GM10248 (cell line): ENCODE measurements at places on chromosomes 2 and 18.

DNA sequence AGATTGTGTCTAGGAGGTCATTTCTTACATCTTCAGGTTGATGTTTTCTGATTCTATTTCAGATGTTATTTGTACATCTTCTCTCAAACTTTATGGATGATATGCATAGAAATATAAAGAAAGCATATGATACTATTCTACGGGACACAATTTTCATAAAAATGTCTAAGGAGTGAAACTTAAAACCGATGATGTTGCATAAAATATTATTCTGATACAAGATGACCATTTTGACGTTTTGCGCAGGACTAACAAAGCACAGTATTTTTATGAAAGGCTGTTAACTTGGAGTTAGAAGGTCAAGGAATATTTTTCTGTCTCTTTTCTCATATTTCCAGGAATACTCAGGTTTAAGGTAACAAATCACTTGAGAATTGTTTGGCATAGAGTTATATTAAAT lies 8.7 kb downstream of the NETO1 start:
- no peak for DNase-seq

DNA sequence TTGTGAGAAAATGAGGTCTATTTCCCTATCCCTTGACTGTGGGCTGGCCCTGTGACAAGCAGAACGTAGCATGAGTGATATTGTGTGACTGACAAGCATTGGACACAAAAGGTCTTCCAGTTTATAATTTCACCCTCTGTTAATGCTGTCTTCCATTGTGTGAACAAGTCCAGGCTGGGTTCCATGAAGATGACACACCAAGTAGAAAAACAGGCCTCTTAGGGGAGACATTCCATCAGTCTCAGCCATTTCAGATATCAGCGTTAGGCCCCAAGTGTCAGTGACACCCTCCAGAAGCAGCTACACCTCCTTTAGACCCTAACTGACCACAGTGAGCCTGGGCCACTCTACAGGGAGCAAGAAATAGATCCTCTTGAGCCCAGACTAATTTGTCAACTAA lies 511.3 kb downstream of the FBXO15 start:
- no peak for DNase-seq

DNA sequence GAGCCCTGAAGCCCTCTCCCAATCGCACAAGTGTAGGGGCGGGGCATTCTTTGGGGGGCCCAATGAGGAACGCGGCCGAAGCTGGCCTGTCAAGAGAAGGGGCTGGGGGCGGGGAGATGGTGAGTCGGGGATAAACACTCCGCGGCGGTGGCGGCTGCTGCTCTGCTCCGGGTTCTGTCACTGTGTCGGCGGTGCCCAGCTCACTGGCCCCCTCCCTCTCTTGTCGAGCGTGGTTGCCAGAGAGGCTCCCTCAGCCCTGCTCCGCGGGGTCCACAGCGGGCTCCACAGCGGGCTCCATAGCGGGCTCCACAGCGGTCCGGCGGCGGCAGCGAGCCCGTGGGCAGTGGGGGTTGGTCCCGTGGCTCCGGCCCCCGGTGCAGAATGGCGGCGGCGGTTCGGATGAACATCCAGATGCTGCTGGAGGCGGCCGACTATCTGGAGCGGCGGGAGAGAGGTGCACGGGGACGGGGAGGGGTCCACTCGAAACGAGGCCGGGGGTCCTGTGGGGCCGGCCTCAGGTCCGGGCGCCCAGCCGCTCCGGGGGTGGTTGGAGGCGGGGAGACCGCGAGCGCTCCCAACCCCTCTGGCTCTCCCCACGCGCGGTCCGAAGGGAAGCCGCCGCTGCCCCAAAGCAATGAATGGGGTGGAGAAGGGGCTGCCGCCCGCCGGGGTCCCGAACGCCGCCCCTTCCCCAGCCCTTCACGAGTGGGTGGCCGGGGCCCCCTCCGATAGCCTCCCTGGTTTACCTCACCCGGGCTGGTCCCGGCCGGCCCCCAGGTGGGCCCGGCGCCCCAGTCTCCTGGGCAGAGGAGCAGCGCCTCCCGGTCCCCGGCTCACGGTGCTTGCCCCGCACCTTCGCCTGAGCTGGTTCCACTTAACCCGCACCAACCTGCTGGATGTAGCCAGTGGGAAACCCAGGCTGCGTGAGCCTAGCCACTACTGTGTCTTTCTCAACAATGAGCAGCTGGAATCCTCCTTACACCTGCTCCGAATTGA lies at the start of gene MXD1:
TSS of gene MXD1 (plus strand) at position 160 of the 996 bp plus-strand sequence. CDS start at position 382, 222 bp downstream.
- no peak for DNase-seq

- no peak for DNase-seq
Observed at GRCh38 chr2:209642146-209642820, 129.3 kb upstream of the UNC80 start.

- DNase-seq: no peak
Observed at GRCh38 chr2:29844713-29845326, 76.6 kb downstream of the ALK start.

GRCh38 chr18:48597671-48598070 lies 58.8 kb downstream of the CTIF start:
- no peak for DNase-seq

DNA sequence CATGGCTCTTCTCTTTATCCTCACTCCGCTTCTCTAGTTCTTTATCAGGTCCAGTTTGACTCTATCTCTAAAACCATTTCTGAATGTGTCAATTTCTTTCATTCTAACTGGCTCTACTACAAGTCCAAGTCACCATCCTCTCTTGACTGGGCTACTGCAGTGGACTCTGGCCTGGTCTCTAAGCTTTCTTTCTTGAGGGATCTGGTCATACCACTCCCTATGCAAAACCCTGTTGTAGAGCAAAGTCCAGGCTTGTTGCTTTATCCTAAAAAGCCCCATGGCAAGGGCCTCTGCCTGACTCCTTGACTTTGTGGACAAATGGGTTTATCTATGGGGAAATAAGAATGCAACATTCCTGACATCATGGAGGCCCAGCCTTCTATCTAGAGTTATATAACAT lies 87.1 kb downstream of the BCL2L11 start:
- no peak for DNase-seq

- DNase-seq: no peak
Observed at GRCh38 chr2:49152824-49153223, 1.5 kb downstream of the FSHR start.

DNA sequence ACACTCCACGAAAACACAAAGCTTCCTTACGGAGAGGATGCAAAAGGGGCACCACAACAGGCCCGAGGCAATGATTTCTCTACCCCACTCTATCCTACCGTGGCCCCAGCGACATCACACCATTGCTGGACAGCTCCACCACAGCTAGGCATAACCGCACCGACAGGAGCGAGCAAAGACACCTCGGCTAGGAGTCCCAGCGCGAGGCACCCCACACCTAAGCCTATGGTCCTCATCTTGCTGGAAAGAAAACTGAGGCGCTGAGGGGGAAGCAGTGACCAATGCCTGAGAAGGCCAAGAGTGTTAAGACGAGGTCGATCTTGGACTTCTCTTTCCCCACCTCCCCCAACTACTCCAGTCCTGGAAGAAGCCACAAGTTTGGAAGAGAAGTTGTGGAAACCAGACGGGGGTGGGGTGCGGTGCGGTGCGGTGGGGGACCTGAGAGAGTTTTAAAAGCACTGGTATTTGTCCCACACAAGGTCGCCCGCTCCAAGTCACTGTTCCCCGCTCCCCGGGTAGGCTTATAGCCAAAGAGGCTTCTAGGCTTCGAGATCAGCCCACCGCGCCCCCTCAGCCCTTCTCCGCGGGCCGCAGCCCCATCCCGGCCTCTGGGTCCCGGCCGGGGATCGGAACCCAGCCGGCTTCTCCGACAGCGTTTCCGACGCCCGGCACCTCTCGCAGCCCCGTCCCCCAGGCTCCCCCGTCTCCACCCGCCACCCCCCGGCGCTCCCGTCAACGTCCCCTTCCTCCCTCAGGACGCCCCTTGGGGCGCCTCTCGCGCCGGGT lies 766 bp downstream of the PDE6D start:
- peak; percentile 20 for DNase-seq

GRCh38 chr2:134407154-134407890 lies 153.4 kb downstream of the MGAT5 start:
- no peak for DNase-seq

DNA sequence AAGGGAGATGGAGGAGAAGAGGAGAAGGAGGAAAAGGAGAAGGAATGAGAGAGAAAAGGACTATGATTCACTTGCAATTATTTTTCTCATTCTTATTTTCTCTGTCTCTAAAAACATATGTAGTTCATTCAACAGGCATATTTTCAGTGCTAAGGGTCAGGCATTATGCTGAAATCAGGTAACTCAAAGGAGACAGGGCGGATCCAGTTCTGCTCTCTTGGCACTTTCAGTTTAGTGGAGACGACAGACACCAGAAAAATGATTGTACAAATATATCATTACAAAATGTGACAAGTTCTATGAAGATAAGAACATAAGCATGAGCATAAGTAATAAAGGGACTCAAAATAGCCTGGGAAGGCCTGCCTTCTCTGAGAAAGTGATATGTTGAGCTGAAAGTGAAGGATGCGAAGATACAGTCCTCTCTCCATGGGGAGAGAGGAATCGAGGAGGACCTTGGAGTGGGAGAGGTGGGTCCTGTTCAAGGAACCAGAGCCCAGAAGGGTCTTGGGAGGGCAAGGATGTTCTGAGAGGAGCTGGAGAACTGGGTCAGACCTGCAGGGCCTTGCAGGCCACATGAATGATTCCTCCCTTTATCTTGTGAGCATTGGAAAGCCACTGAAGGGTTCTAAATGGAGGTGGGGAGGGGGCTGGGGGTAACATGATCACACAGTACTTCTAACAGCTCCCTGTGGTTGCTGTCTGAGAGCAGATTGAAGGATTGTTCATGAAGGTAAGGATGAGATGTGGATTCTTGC lies 58.6 kb upstream of the TMEM17 start:
- DNase-seq: no peak

DNA sequence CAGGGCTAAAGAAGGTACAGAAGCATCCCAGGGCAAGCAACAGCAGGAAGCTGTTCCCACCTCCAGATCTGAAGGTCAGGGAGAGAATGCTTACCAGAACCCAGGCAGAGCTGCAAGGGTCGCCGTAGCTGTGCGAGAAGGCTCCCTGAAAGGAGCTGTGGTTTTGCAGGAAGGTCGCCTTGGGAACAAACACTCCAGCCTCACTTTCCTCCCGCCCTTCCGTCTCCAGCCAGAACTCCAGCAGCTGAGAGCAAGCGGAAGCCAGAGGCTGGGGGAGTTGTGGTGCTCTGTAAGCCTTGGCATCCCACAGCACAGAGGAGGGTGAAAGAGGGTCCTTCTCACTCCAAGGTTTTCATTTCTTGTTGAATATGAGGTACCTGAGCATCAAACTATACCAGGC lies 18.3 kb upstream of the ICOS start:
- no peak for DNase-seq

- no peak for DNase-seq
Observed at GRCh38 chr2:187654535-187654934, 100.3 kb upstream of the TFPI start.

- no peak for DNase-seq
Observed at GRCh38 chr2:19748073-19748375, 153.8 kb downstream of the TTC32 start.

GRCh38 chr18:71831039-71831438 lies 713.1 kb downstream of the CBLN2 start:
- no peak for DNase-seq
